ENCODE measurements at places on chromosomes 1 and 21.
A peak's percentile ranks its signal among the peaks of the same experiment; 100 is the strongest.

DNA sequence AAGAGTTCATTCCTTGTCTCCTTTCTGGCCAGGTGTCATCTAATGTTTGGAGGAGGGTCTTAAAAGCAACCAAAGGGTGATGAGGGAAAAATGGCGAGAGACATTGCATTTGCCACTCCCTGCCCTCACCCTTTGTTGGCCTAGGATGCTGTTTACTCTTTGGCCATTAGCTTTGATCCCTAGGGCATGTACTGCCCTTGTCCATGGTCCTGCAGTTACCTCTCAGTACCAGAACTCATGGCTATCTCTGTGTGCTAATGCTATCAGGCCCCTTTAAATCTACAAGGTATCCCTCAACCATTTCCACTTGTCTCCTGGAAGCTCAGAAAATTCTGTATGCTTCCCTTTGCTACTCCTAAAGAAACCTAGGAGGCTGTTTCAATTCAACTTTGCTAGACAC, 424.8 kb upstream of the PLXNA2 start:
- no peak for DNase-seq

GRCh38 chr1:102901996-102902395, 206.3 kb downstream of the COL11A1 start:
- DNase-seq: no peak

GRCh38 chr1:154859786-154860155, 10.3 kb downstream of the KCNN3 start:
- no peak for DNase-seq

- DNase-seq: no peak
These were observed 82.9 kb upstream of the ARTN start for GRCh38 chr1:43850591-43851233.

- peak; percentile 28 for DNase-seq
These were observed 134.7 kb upstream of the VANGL1 start for GRCh38 chr1:115506924-115507589.

DNA sequence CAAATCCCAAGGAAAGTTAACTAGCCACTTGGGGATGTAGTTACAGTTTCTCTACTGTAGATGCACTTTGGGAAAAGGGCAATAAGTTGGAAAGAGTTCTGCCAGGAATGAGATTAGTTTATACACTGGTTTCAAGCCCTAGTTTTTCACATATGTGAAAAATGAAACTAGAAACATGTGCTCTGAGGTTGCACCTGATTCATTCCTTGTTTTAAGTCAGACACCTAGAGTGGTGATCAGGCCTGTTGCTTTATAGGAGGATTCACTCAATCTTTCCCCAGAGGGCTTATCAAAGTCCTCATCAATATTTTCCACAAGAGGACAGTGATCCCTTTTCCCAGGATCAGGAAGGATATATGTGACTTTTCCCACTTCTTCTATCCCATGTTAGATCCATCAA, 515.9 kb upstream of the PKN2 start:
- no peak for DNase-seq

- DNase-seq: no peak
These were observed 20.4 kb upstream of the SRSF4 start for GRCh38 chr1:29202053-29202452.

Measured in iPS DF 19.7 (cell line).